ENCODE measurements at places on chromosomes 11 and 22. TPM values are rescaled to one million over a fixed set of nuclear protein-coding genes. Genes with fewer than 3 reads are reported as not detected.

- no peaks in the 10 kb centered on the region for H3K27me3 ChIP-seq
- H3K27ac ChIP-seq = no peak overlapping the region
- no peak overlapping the region for H3K4me3 ChIP-seq
- no peak for DNase-seq
These were observed 64.4 kb downstream of the PRDM11 start for GRCh38 chr11:45210846-45211245.

SULT4A1 gene
- total RNA-seq = 15.7 TPM

DNA sequence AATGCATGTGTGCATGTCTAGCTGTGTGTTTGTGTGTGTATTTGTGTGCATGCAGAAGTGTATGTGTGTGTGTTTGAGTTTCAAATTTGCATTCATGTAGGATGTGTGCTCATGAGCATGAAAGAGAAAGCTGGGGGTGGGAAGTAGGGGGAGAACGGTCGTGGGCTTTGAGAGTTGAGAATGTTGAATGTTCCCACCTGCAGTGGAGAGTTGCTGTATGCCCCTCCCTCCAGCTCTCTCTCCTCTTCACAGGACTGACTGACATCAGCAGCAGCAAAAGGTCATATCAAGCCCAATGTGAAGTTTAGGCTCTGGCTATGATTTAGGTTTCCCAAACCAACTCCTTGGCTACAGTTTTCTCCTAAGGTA lies 63.8 kb upstream of the RRAS2 start:
- H3K27ac ChIP-seq = no peak overlapping the region
- H3K4me3 ChIP-seq = no peak overlapping the region
- H3K27me3 ChIP-seq = no peaks in the 10 kb centered on the region
- DNase-seq = no peak
- H3K36me3 ChIP-seq = no peaks in the 10 kb centered on the region
- H3K4me1 ChIP-seq = peaks cover 9% of the 10 kb centered on the region

GRCh38 chr11:2169005-2169378 lies 2.6 kb downstream of the TH start:
- no peak for DNase-seq
- no peak overlapping the region for H3K4me3 ChIP-seq
- peaks cover 15% of the 10 kb centered on the region for H3K27me3 ChIP-seq
- H3K4me1 ChIP-seq = peaks cover 32% of the 10 kb centered on the region
- no peaks in the 10 kb centered on the region for H3K36me3 ChIP-seq
- H3K27ac ChIP-seq = no peak overlapping the region

DNA sequence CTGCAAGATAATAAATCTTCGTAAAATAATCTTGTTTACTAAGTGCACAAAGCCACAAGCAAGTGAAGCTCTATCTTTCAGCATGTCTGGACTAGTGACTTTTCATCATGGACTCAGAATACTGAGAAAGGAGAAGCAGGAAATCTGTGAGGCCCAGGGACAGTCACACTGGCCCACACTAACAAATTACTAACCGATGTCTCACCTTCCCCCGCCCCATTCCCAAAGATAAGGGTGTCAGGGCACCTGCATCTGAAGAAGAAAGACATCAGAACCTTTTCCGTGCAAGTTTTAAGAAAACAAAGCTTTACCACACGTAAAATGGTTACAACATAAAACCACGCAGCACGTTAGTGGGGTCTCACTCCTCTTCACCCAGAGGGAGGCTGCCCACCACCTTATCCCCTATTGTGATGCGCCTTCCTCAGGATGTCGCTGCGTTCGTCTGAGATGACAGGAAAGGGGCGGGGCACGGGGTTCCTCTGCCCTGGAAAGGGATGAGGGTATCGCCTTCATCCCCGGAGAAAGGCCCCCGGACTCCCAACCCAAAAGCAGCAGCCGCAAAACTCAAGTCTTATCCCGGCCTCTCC lies 616 bp downstream of the BTBD10 start:
- H3K4me3 ChIP-seq = peak overlapping the region; percentile 93
- H3K36me3 ChIP-seq = no peaks in the 10 kb centered on the region
- no peaks in the 10 kb centered on the region for H3K27me3 ChIP-seq
- peak; percentile 87 for DNase-seq
- H3K4me1 ChIP-seq = peaks cover 10% of the 10 kb centered on the region

DNA sequence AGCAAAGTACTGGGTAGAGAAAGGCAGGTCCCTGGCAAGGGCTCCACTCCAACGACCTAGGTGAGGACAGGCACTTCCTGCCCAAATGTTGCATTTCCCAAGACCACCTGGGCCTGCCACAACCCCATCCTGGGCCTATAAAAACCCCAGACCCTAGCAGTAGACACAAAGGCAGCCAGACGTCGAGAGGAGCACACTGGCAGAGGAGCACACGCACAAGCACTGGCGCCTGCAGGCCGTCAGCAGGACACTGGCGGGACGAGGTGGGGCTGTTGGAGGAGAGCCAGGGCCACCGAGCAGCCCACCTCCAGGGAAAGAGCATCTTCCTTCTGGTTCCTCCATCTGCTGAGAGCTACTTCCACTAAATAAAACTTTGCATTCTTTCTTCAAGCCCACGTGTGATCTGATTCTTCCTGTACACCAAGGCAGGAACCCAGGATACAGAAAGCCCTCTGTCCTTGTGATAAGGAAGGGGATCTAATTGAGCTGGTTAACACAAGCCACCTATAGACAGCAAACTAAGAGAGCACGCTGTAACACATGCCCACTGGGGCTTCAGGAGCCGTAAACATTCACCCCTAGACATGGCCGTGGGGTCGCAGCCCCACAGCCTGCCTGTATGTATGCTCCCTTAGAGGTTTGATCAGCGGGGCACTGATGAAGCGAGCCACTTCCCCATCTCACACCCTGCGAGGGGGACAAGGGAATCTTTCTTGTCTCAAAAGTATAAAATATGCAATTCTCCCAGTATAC lies 89.7 kb upstream of the MTMR2 start:
- peaks cover 14% of the 10 kb centered on the region for H3K4me1 ChIP-seq
- H3K27ac ChIP-seq = no peak overlapping the region
- H3K4me3 ChIP-seq = no peak overlapping the region
- DNase-seq = no peak
- no peaks in the 10 kb centered on the region for H3K27me3 ChIP-seq

PKDREJ gene
- total RNA-seq = not detected

DNA sequence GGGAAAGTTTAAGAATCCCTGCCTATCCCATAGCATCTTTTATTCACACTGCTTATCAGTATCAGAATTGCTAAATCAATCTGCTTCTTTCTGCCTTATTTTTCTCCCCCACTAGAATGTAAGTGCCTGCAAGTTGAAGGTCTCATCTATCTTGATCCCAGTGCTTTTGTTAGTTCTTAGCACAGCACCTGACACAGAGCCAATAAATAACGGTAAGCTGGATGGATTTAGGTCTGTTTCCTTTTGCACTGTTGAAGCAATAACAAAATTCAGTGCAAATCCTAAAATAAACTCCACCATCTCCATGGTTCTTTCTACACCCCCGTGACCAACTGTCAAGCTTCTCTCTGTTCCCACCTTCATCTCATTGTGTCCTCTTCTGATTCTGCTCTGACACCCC lies 36.7 kb upstream of the CD44 start:
- H3K36me3 ChIP-seq = no peaks in the 10 kb centered on the region
- H3K27ac ChIP-seq = no peak overlapping the region
- DNase-seq = no peak
- H3K27me3 ChIP-seq = no peaks in the 10 kb centered on the region
- H3K4me3 ChIP-seq = no peak overlapping the region

GRCh38 chr11:35974882-35975589 lies 31.2 kb downstream of the LDLRAD3 start:
- peaks cover 2% of the 10 kb centered on the region for H3K36me3 ChIP-seq
- no peak for DNase-seq
- no peaks in the 10 kb centered on the region for H3K27me3 ChIP-seq

PRG3 gene
- total RNA-seq = not detected

DNA sequence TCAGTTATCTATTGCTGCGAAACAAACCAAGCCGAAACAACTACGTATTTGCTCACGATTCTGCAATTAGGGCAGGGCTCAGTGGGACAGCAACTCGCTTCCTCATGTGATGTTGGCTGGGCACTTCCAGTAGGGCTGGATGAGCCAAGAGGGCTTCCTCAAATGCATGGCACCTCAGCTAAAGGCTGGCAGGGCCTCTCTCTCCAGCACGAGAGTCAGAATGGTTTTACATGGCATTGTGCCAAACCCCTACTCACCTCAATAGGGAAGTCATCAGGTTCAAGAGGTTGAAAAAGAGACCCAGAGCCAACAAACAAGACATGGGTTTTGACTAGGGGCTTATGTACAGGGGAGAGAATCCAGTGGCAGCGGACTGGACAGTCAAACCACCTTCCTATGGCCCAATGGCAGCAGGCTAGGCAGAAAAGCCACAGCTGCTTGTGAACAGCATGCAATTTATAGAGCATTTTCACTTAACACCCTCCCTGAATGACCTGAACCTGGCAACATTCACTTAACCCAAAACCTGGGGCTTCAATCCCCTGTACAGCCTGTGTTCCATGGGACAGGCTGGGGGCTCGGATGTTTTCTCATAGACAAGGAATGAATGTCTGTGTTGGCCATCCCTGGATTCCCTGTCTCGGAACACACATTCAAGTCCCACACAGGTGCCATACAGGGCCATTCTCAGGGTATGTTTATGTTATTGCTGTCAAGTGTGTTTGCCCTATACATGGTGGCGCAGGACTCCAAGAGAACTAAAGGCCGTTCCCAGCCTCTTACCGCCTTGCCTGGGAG lies 154.2 kb upstream of the NAV2 start:
- no peaks in the 10 kb centered on the region for H3K27me3 ChIP-seq
- peaks cover under 1% of the 10 kb centered on the region for H3K4me1 ChIP-seq
- no peak overlapping the region for H3K4me3 ChIP-seq
- DNase-seq = no peak
- H3K36me3 ChIP-seq = no peaks in the 10 kb centered on the region
- no peak overlapping the region for H3K27ac ChIP-seq

KCNC1 gene
- total RNA-seq = 0.59 TPM

DNA sequence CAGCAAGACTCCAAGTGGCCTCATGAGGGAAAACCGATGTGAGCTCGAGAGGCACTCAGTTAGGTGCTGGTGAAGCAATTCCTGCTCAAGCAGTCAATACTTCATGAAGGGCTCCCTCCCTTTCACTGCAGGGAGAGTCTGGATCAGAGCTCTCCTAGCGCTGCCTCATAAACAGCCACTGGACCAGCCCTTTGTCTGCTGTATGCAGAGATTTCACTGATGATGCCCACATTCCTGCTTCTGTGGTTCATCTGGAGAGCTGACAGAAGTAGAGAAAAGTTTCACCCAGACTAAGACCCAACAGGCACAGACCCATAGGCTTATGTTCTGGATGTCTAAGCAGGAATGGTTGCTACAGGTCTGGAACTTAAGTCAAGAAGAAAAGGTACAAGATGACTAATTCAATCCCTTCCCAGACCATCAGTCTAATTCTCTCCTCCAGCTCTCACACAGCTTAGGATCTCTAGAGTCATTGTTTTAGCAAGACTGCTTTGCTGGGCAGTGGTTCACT lies 4.0 kb downstream of the UCP2 start:
- DNase-seq = no peak
- H3K27ac ChIP-seq = no peak overlapping the region
- peaks cover 4% of the 10 kb centered on the region for H3K36me3 ChIP-seq
- H3K27me3 ChIP-seq = no peaks in the 10 kb centered on the region
- H3K4me1 ChIP-seq = peaks cover 27% of the 10 kb centered on the region

DNA sequence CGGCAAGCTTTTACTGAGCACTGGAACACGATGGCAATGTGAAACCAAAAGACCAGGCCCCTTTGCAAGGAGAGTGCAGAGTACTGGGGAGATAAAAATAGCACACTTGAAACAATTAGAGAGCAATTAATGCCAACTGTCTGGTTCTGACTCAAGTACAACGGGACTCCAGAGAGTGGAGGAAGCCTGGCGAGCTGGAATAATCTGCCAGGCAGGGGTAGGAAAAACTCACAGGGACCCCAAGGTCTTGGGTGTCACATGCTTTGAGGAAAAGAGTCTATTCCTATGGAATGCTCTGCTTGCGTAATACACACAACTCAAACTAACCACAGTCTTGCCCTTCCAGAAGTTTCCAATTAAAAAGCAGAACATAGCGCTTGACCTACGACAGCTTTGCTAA lies 113.0 kb upstream of the CLMP start:
- H3K27ac ChIP-seq = no peak overlapping the region
- no peaks in the 10 kb centered on the region for H3K36me3 ChIP-seq
- H3K27me3 ChIP-seq = peaks cover 17% of the 10 kb centered on the region
- no peak overlapping the region for H3K4me3 ChIP-seq

MRGPRF gene
- 0.56 TPM for total RNA-seq

AGBL2 gene
- total RNA-seq = 3.7 TPM

GRCh38 chr22:25702040-25702439 lies 39.9 kb upstream of the MYO18B start:
- H3K27ac ChIP-seq = no peak overlapping the region
- no peak overlapping the region for H3K4me3 ChIP-seq
- H3K36me3 ChIP-seq = no peaks in the 10 kb centered on the region
- H3K4me1 ChIP-seq = peaks cover 13% of the 10 kb centered on the region
- no peaks in the 10 kb centered on the region for H3K27me3 ChIP-seq
- no peak for DNase-seq

DNA sequence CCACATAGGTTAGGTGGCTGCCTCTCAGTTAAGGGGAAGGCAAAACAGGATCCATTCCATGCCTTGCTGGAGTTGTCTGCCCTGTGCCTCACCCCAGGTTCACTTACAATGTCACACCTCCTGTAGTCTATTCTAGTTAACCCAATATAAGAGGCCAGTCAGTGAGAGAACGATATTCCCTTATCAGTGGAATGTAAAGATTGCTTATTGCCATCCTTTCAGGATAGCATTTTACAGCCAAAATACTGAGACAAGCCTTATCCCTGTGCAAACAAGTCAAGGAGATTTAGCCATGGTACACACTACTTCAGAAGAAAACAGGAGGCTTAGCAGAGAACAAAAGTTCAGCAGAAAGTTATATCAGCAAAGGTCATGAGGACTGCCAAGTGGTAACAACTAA lies 5.5 kb downstream of the CYP2R1 start:
- H3K27ac ChIP-seq = no peak overlapping the region
- H3K27me3 ChIP-seq = peaks cover 3% of the 10 kb centered on the region
- no peaks in the 10 kb centered on the region for H3K36me3 ChIP-seq

DNA sequence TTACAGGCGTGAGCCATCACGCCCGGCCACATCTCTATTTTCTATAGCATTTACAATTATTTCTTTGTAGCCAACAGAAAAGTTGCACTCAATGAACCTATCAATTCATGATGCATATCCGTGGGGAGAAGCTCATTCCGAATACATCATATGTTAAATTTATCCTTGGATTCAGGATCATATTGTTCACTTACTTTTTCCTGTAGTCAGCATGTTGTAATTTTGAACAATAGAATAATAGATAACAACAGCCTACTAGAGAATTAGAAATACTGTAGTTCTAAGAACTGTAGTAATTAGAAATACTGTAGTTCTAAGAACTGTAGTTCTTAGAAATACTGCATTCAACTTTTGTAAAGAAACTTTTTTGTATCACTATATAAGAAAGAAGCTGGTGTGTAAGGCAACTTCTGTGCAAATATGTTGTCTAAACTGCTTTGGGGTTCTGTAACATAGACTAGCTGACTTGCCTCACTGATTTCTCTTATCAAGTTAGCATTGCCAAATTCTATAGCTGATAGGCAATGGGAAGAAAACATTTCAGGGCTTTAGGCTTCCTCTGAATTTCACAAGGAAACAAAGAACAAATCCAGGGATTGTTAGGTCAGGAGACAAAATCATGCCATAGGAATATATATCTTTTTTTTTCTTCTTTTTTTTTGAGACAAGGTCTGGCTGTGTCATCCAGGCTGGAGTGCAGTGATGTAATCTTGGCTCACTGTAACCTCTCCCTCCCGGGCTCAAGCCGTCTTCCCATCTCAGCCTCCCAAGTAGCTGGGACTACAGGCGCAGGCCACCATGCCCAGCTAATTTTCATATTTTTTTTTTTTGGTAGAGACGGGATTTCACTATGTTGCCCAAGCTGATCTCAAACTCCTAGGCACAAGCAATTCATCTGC lies 91.9 kb downstream of the CSTPP1 start:
- no peaks in the 10 kb centered on the region for H3K36me3 ChIP-seq
- no peak overlapping the region for H3K27ac ChIP-seq
- peaks cover 31% of the 10 kb centered on the region for H3K4me1 ChIP-seq
- no peak overlapping the region for H3K4me3 ChIP-seq
